AG10803 (cell line): ENCODE measurements at places on chromosomes 11 and 22.

DNA sequence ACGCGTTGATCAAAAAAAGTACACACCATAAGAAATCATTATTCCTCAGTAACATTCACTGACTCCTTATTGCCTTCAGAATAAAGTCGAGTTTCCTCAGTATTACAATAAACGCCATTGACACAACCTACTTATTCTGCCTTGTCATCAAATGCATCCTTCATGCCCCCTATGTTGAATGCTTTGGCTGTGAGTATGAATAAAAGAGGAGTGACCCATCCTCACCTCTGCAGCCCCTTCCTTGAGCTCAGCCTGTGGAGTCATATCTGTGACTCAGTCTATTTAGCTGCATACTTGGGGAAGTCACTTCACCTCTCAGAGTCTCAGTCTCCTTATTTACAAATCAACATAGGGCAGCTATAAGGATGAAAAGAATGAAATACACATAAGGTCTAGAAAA, 65.1 kb downstream of the USP35 start:
- no peak for DNase-seq

DNA sequence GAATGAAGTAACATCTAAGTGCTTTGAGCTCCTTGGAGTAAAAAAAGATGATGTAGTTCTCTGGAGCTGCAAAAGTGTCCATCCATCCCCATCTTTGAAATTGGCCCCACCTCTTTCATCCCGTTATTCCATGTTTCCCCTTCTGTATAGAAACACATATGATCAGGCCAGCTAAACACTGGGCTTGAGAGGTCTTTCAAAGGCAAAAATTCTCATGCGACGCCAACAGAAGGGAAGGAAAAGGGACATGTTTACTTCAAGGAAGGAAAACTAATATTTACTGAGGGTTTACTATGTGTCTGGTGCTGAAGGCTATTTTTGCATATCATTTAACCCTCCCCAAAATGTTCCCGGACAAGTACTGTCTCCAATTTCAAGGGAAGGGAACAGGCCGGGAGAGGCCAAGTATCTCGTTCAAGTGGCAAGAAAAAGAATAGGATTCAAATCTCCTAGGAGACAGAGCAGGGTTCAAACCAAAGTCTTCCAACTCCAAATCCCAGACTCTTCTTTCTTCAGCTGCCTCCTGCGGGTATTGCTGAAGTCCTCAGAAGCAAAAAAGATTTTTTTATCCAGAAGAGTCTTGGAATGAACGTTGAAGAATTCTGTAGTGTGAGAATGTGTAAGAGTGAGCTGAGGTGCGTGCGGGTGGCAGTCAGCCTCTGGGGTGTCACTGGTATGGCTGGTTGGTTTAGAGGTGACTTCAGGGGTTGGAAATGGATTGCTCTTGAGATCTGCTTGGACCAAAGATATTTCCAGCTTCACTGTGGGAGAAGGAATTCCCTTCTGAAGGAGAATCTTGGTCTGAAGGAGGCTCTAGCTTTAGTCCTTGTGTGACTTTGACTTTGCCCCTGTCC, 10.1 kb downstream of the TECTA start:
- no peak for DNase-seq

- no peak for DNase-seq
These were observed 123.1 kb downstream of the ADAMTS15 start for GRCh38 chr11:130571519-130571918.

DNA sequence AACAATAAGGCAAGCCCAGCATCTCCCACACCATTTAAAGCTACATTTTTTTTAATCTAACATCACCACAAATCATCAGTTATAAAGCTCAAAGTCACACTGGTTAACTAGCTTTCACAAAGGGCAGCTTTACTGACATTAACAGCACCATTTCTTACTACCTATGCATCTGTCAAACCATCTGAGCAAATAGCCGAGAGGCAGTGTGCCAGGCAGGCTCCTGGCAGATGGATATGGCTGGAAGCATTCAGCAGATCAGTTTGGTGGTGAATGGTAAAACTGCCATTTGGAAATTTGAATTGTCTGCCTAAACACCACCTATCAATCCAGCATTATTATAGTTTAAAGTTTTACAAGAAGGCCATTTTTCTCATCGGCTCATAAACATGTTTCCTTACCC, 131.2 kb downstream of the TTC28 start:
- DNase-seq = no peak

DNA sequence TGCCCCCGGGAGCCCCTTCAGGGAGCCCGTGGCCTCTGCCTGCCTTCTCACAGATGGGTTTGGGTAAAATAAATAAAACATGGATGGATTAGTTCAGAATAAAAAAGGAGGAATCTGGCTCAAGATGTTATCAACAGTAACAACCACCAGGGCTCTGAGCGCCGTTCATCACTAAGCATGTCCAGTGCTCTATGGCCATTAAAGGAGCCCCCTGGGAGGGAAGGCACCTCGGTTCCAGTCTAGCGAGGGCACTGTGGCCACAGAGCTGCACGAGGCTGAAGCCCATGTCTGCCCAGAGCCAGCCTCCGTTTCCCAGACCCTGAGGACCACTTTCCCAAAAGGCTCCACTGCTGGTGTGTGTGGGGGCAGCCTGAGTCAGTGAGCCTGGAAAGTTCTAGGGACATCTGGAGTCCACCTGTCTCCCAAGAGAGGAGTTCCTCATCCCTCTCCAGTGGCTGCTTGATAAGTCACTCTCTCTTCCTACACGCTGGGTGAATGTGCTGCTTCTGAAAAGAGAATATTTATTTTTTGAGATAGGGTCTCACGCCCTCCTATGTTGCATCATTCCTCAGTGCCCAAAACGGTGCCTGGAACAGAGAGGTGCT, 614.6 kb downstream of the TBC1D22A start:
- DNase-seq = peak; percentile 30

GRCh38 chr22:34783436-34783835, 282.5 kb upstream of the ISX start:
- DNase-seq = no peak
